ENCODE measurements at places on chromosomes 3 and 15. TPM values are rescaled to one million over a fixed set of nuclear protein-coding genes. Genes with fewer than 3 reads are reported as not detected.

Gene UROC1
- not detected for polyA plus RNA-seq

Gene SLC9C1
- 1.8 TPM for polyA plus RNA-seq

Gene FGD5
- polyA plus RNA-seq = 7.4 TPM

Gene FES
- polyA plus RNA-seq = 2.7 TPM

Gene UBAP1L
- 0.47 TPM for polyA plus RNA-seq

Gene CCR1
- not detected for polyA plus RNA-seq

Gene MEF2A
- 20.3 TPM for polyA plus RNA-seq

Gene ZNF502
- 1.7 TPM for polyA plus RNA-seq

Gene IGDCC3
- 16.4 TPM for polyA plus RNA-seq

Gene DCLK3
- 0.40 TPM for polyA plus RNA-seq

Gene KLHL18
- polyA plus RNA-seq = 11.3 TPM

Gene PARP15
- polyA plus RNA-seq = 0.39 TPM

Gene SCAANT1
- not detected for polyA plus RNA-seq

Gene CCDC12
- polyA plus RNA-seq = 133 TPM

Gene COL6A5
- 0.05 TPM for polyA plus RNA-seq

Gene CASR
- 0.03 TPM for polyA plus RNA-seq

Gene FYCO1
- polyA plus RNA-seq = 4.5 TPM

Gene NFKBIZ
- polyA plus RNA-seq = 14.1 TPM

Gene SUSD5
- 1.4 TPM for polyA plus RNA-seq

Gene CHRNA5
- 23.3 TPM for polyA plus RNA-seq

Gene XIRP1
- polyA plus RNA-seq = 0.03 TPM

Gene HCLS1
- polyA plus RNA-seq = 1.1 TPM

Gene VIPR1
- polyA plus RNA-seq = 6.3 TPM

Gene C15orf40
- polyA plus RNA-seq = 22.1 TPM

Gene CCDC39
- 2.6 TPM for polyA plus RNA-seq

Gene CD47
- 22.1 TPM for polyA plus RNA-seq

Gene FSIP1
- 0.92 TPM for polyA plus RNA-seq

Gene ASB14
- polyA plus RNA-seq = 0.38 TPM

Gene ALDH1A3
- 2.8 TPM for polyA plus RNA-seq

Gene ERICH6
- 0.19 TPM for polyA plus RNA-seq

Gene STRIT1
- 1.6 TPM for polyA plus RNA-seq

Gene CTSH
- 18.2 TPM for polyA plus RNA-seq

Gene PGBD4
- polyA plus RNA-seq = 0.61 TPM

Gene PLSCR2
- 0.55 TPM for polyA plus RNA-seq

Gene MOBP
- polyA plus RNA-seq = not detected

Gene UMPS
- polyA plus RNA-seq = 40.2 TPM

Gene CHRNB4
- 1.4 TPM for polyA plus RNA-seq

Gene SOX14
- 0.39 TPM for polyA plus RNA-seq

Gene GOLGA8G
- not detected for polyA plus RNA-seq

Gene GOLGA8R
- polyA plus RNA-seq = not detected

Gene CHRNA7
- 4.6 TPM for polyA plus RNA-seq

Gene SLC51B
- polyA plus RNA-seq = not detected

Gene STOML1
- 1.5 TPM for polyA plus RNA-seq

Gene THAP10
- polyA plus RNA-seq = 4.5 TPM

Gene GAP43
- polyA plus RNA-seq = 48.1 TPM

Gene KCNMB2
- polyA plus RNA-seq = 0.53 TPM

Gene SEMA5B
- 11.0 TPM for polyA plus RNA-seq

Gene SNTN
- polyA plus RNA-seq = 0.70 TPM

Gene CCDC9B
- 0.18 TPM for polyA plus RNA-seq

Gene CCR9
- not detected for polyA plus RNA-seq

Gene NMNAT3
- polyA plus RNA-seq = 8.3 TPM

Gene ECE2
- polyA plus RNA-seq = 0.48 TPM

Gene CPLX3
- polyA plus RNA-seq = not detected

Gene GABRA5
- 6.7 TPM for polyA plus RNA-seq

Gene B4GALT4
- 35.2 TPM for polyA plus RNA-seq

Gene PRTG
- 0.63 TPM for polyA plus RNA-seq

Data from GM23338 (cell line).